ENCODE measurements at places on chromosomes 4 and X.

DNA sequence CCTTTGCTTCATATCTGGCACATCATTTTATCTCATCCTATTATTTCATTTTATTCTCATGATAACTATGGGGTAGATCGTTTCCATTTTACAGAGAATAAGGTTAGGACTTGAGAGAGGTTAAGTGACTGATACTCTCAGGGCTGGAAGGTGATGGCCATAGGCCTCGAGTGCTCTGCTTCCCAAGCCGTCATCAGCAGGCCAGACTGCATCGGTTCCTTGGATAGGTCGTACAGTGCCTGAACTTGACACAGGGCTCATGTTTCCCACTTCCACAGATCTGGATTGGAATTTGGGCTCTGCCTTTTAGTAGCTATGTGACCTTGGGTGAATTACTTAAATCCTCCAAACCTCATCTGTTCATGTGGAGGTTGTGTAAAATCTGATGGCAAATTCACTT, 81.4 kb downstream of the TMEM131L start:
- DNase-seq: no peak

GRCh38 chr4:151835467-151835866, 74.7 kb upstream of the GATB start:
- no peak for DNase-seq

DNA sequence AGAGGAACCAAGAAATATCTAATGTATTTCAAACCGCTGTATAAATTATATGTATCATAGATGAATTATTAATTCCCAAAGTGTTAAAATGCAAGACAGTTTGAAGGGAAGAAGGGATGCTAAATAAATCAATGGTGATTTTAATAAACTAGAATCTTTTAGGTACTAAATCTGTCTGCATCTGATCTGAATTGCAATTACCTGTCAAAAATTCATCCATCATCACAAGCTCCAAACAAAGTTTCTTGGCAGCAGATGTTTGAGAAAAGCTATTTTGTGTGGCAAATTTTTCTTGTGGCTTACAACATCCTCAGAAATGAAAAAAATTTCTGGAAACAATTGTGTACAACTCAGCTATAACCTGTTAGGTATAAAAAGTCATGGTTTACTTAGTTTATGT, 816.0 kb upstream of the NDST4 start:
- no peak for DNase-seq

GRCh38 chr4:23413631-23414030, 476.2 kb downstream of the PPARGC1A start:
- DNase-seq: no peak

DNA sequence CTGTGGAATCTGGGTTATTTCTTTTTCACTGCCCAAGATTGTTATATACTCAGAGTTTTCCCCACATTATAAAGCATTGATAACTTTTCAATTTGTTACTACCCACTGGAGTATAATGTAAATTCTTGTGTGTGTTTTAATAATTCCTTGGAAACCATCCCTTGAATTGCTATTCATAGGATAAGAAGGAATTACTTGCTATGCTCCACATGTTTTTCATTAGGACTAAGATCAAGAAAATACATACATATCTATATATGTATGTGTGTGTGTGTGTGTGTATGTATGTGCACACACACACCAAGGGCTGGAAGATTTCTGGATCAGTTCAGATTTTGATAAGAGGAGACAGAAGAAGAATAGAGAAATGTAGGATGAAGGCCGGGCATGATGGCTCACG, 206.4 kb upstream of the JADE1 start:
- no peak for DNase-seq

- DNase-seq: no peak
These were observed 4.0 kb downstream of the HERC6 start for GRCh38 chr4:88382621-88383020.

DNA sequence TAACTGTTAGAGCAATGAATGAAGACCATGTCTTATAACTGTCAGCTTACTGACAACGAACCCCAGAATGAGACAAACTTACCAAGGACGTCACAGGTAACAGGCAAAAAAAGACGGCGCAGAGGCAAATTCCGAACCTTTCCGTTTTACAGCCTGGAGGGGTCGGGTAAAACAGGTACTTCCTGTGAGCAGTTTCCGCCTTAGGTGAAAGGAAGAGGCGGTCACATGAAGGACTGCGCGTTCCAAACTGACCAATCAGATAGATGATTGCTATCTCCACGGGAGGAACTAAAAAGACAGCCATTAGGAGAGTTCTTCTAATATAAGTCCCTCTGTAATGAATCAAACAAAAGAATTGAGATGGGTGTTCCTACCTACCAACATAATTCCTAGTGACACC, at the start of gene COX7B2:
TSS of gene COX7B2 (minus strand) at position 168 of the 400 bp plus-strand sequence. CDS start 174,053 bp downstream, outside the sequence.
- no peak for DNase-seq

DNA sequence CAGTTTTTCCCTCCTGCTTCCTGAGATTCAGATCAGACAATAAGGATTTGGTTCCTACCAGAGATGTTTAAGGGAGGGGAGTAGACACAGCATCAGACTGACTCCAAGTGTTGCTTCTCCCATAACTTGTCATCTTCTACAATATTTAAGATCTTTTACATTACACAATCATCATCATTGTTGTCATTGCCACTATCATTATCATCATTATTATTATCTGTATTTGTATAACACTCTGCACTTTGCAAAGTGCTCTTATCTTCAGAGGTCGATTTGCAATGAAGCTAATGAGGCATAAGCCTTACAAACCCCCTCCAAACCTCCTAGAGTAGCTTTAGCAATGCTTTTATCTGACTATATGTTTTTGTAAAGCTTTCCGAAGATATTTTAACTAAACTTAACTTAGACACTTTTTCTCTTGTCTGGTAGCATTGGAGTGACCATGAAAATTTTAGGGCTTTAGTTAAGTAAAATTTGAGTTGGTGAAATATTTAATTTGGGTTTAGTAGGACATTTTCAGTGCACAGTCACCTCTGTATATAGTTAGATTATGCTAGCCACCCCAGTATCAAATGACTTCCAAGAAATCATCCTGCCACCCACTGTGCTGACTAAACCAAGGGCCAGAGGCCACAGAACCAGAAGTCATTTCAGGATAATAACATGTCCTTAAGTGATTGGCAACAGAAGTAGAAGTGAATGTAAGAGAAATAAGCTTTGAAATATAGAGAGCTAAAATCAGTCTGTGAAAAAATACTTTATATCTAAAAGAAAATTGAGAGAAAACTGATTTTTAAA, 124.2 kb upstream of the NRK start:
- DNase-seq: no peak

GRCh38 chr4:85498068-85498733, 23.3 kb downstream of the ARHGAP24 start:
- no peak for DNase-seq

DNA sequence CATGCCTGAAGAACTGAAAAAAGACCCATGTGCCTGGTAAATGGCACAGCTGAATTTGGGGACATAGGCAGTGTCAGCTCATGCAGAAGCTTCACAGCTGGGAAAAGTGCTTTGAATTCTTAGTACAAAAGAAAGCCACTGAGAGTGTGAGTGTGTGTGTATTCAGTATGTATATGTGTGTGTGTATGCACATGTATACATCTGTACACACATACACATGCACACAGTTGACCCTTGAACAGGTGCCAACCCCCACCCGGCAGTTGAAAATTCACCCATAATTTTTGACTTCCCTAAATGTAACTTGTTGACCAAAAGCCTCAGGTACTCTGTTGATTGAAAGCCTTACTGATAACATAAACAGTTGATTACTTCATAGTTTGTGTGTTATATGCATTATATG, 49.5 kb upstream of the ENPP6 start:
- DNase-seq: no peak

GRCh38 chr4:7788694-7789425, 150.8 kb downstream of the AFAP1 start:
- no peak for DNase-seq

DNA sequence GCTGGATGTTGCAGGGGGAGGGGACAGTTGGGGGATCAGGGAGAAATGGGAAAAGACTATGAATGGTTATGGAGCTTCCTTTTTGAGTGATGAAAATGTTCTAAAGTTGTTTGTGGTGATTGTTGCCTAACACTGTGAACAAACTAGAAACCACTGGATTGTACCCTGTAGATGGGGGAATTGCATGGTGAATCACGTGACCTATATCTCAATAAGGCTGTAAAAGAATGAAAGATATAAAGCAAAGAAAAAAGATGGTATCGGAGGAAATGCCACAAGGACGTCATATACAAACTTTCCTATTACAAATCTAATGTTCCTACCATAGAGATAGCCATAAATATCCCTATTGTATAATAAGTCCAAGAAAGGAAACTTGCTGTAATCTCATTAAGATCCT, 20.6 kb upstream of the CT55 start:
- no peak for DNase-seq

- DNase-seq: no peak
These were observed 33.9 kb downstream of the RTL3 start for GRCh38 chrX:78624962-78625909.

DNA sequence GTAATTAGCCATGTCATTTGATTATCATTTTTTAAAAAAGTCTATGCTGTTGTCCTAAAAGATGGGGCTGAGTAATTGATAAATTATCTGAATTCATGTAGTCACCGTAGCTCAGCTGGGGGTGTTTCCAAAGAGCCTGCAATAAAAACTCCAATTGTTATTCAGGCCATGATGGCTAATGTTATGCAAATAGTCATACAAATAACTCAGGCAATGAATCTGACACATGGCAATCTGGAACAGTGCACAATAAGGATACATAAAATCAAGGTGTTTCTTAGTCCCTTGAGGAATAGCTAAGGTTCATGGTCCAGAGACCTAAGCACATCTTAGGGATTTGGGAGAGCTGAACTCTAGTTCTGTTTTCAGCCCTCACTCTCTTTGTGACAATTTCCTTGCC, 15.2 kb downstream of the MMRN1 start:
- no peak for DNase-seq

- no peak for DNase-seq
These were observed 158.9 kb downstream of the DCTD start for GRCh38 chr4:182758273-182758672.

DNA sequence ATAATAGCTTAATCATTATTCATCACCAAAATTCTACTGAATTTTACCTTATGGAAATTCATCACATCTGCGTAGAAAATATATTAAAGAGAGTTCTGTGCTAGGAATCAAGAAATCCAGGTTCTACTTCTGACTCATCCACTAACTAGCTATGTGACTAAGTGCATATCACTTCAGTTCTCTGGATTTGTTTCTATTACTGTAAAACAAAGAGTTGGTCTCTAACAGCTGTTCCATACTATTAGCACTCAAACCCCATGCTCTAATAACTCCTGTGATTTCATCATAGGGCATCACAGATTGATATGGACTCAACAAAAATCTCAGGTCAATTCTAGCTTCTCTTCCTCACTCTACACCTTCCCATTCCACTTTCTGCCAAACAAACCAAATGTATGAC, 572.0 kb downstream of the INPP4B start:
- DNase-seq: no peak

- no peak for DNase-seq
These were observed 47.3 kb downstream of the SLAIN2 start for GRCh38 chr4:48388525-48389154.

GRCh38 chr4:40514497-40514951, 115.1 kb downstream of the RBM47 start:
- no peak for DNase-seq

- DNase-seq: no peak
These were observed 7.7 kb downstream of the AKAP17A start for GRCh38 chrX:1598876-1599790.

DNA sequence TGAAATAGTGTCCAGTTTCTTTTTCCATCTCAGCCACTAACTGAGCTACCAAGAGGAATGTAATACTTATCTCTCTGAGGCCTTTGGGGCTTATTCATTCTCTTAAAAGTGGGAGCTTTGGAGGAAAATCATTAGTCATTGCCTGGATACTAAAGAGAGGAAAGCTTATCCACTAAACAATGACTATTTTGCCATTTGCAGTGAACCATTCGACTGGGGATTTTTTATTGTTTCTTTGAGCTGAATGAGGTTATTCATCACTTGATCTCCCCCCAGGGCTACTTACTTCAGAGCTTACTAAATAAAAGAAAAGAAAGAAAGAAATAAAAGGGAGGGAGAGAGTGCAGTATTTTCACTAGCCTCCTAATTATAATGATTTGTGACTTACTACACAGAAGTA, 1329.5 kb upstream of the TENM3 start:
- no peak for DNase-seq

DNA sequence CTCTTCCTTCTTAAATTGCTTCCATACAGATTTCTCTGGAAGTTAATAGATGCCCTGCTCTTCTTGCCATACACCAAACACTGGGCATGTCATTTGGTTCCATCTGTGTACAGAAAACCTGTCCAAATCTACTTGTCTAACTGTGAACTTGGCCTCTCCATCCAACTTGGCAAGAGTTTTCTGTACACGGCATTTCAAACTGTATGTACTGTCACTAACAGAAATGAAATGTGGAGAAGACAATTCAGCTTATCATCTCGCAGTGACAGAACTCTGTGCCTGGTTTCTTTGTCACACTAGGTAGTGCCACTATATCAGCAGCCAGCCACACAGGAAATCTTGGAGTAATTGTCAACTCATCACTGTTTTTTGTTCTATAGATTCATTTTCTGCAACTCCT, 58.2 kb downstream of the CXXC4 start:
- no peak for DNase-seq

DNA sequence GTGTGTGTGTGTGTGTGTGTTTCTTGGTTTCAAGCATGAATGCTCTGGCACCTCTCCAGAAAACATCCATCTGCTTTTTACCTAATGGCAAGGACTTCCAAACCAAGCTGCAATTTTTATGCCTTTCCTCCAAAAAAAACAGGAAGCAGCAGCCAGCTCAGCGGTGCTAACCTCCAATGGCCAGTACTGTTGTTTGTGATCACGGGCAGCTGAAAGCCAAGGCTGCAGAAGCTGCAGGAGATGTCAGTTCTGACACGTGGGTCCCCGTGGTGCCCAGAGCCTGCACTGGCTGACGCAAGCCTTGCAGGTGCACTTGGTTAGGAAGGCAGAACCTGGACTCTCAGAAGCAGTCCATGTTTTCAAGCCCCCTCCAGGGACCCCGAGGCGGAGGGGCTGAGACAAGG, 313.6 kb upstream of the DDX53 start:
- no peak for DNase-seq

- no peak for DNase-seq
These were observed 59.4 kb upstream of the EDNRA start for GRCh38 chr4:147421456-147421855.

GRCh38 chr4:12875640-12876243, 608.4 kb downstream of the RAB28 start:
- DNase-seq: no peak

DNA sequence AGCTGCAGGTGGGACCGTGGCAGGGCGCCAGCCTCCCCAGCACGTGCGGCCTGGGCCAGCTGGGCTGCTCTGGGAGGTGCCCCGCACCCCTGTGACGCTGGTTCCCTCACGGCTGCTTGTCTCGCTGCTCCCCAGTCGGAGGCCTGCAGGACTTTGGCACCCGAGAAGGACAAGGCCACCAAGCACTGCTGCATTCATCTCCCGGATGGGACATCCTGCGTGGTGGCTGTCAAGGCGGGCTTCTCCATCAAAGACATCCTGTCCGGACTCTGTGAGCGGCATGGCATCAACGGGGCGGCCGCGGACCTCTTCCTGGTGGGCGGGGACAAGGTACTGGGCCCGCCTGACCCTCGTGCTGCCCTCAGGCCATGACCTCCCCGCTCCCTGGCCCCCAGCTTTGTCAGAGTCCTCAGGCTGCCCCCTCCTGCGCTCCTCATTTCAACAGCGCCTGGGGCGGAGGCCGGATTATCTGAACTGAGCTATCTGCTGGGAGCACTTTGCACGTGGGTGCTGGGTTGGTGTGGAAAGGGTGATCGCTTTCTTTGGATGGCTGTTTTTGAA, 19.4 kb upstream of the HGFAC start:
- DNase-seq: no peak

Measured in cortex of kidney (tissue), 1 donor.